ENCODE measurements at places on chromosomes 12 and 14.
A peak's percentile ranks its signal among the peaks of the same experiment; 100 is the strongest.

DNA sequence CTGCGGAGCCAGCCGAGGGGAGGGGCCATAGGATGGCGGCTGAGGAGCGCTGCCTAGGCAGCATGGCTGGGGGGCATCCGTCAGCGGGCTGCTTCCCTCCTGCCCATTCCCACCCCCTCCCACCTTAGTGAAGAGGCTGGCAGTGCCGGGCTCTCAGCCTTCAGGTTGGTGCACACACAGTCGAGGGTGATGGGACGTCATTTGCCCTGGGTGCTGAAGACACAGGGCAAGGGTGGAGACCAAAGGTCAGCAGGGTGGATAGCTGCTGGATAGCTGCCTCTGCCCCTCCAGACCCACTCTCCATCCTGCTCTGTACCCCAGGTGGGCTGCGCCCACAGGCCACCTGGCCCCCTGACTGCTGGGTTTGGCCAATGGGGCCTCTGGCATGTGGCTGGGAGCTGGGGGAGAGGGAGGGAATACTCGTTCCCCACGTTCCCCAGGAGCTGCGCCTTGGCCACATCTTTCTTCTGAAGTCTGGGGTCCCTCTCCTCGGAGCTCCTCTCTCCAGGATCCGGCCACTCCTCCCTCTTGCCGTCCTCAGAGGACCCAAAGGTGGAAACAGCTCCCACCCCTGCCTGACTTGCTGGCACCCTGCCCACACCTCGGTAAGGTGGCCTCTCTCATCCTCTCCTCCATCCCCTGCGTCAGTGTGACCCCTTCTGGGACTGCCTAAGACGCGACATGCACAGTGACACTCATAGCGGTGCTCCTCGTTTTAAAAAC is 11.2 kb upstream of the CDC42BPB start:
- DNase-seq: no peak

DNA sequence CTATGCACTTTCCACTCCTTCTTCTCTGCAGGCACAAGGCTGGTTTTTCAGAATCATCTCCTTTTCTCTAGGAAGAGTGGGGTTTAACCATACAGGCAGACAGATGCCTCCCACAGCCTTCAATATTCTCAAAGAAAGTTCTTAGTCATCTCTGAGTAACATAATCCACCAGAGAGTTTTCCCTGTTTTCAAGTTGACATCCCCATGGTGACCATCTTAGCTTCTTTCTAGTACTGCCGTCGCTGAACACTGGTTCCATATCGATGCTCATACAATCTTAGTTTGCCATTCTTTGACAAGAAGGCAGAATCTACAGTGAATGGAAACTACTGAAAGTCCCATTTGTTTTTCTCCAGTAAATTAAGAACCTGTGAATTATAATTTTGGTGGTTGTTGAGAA is 28.6 kb downstream of the TPH2 start:
- DNase-seq: no peak

DNA sequence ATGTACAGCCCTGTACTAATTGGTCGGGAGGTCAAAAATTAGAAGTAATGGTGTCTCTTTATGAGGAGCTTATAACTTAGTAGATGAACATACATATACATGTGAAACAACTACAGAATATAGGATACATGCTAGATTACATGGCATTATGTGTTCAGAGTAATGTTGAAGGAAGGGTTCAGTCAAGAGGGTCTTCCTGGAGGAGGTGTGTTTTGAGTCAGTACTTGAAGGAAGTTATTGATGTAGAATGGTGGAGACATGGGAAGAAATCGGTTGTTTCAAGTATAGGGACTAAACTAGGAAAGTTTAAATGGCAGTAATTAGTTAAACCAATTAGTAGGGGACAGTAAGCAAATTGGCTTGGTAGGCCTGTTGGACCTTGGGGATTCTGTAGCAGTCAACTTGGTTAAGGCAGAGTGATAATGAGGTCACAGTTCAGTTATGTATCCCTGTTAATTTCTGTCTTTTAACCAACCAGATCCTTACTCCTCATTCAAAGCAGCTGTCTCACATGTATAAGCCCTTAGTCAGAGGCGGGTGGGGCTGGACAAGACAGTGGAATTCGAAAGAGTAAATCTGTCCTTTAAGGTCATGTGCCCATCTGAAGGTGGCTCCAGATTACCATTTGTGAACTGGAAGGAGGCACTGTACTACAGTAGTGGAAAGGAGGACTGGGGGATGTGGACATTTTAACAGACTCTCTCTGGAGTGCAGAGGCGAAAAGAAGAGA is 3.5 kb upstream of the ANKRD52 start:
- DNase-seq: no peak

GRCh38 chr12:87667378-87667777 is 361.8 kb downstream of the C12orf50 start:
- no peak for DNase-seq

GRCh38 chr14:101083564-101084435 is 180.3 kb upstream of the RTL1 start:
- DNase-seq: no peak

- no peak for DNase-seq
Measured at GRCh38 chr12:132094269-132094891, 49.7 kb downstream of the DDX51 start.

- DNase-seq: no peak
Measured at GRCh38 chr12:47947341-47947740, 16.1 kb upstream of the TMEM106C start.

GRCh38 chr14:101582294-101582693 is 21.0 kb downstream of the DIO3 start:
- no peak for DNase-seq

GRCh38 chr12:75944905-75945432 is 86.6 kb downstream of the PHLDA1 start:
- no peak for DNase-seq

- no peak for DNase-seq
Measured at GRCh38 chr14:23080474-23080873, 14.5 kb downstream of the ACIN1 start.

GRCh38 chr12:87599459-87599858 is 429.7 kb downstream of the C12orf50 start:
- DNase-seq: no peak

- DNase-seq: no peak
Measured at GRCh38 chr12:67413577-67413976, 144.4 kb downstream of the CAND1 start.

GRCh38 chr14:35808076-35808637 is 938 bp downstream of the RALGAPA1 start:
- DNase-seq: peak; percentile 25

GRCh38 chr12:86712425-86712843 is 456.2 kb upstream of the MGAT4C start:
- DNase-seq: no peak

DNA sequence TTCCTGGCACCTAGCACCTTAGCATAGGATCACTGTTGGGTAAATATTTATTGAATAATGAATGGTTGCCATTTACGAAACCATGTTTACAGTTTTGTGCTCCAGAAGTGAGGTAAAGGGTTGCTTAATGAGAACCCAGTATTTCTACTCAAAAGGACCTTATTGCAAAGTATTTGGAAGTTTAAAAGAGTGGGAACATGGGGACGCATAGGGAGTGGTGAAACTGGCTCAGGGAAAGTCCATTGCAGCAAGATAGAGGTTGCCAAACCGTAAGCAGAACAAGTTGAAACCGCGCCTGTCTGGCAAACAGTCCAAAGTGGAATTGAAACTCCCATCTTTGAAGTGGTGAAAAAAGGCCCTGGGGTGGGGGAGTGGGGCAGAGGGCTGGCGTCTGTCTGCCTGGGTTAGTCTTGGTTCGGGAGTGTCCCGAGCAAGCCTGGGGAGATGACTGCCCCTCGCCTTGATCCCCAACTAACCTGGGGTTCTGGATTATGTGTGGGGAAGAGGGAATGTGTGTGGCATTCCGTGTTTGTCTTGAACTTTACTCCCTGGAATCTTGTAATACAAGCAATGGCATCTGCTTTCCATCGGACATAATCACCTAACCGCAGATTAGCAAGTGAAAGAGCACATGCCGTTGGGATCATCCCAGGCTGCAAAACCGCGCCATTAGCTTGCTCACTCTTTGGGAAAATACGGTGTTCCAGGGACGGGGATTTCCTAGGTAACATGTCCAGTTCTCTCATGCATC is 7.2 kb downstream of the ALDH2 start:
- DNase-seq: no peak

DNA sequence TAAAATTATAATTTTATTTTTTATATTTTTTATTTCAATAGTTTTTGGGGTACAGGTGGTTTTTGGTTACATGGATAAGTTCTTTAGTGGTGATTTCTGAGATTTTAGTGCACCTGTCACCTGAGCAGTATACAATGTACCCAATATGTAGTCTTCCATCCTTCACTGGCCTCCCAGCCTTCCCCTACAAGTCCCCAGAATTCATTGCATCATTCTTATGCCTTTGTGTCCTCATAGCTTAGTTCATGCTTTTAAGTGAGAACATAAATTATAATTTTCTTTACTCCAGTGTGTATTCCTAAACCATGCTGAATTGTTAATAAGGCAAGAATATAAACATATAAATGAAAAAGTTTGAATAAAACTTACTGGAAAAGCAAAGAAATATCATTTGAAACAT is 19.1 kb upstream of the NFKBIA start:
- DNase-seq: no peak

GRCh38 chr14:96804895-96805294 is 7.7 kb downstream of the VRK1 start:
- DNase-seq: no peak

- peak; percentile 57 for DNase-seq
Measured at GRCh38 chr14:91261115-91261514, 16.6 kb upstream of the GPR68 start.

- DNase-seq: no peak
Measured at GRCh38 chr12:109540526-109541412, 32.5 kb downstream of the MMAB start.

GRCh38 chr12:30610718-30611117 is 85.0 kb downstream of the IPO8 start:
- DNase-seq: no peak

- no peak for DNase-seq
Measured at GRCh38 chr14:37251775-37252174, 54.0 kb downstream of the MIPOL1 start.

GRCh38 chr12:121443911-121444841 is 44.3 kb downstream of the RNF34 start:
- DNase-seq: no peak

DNA sequence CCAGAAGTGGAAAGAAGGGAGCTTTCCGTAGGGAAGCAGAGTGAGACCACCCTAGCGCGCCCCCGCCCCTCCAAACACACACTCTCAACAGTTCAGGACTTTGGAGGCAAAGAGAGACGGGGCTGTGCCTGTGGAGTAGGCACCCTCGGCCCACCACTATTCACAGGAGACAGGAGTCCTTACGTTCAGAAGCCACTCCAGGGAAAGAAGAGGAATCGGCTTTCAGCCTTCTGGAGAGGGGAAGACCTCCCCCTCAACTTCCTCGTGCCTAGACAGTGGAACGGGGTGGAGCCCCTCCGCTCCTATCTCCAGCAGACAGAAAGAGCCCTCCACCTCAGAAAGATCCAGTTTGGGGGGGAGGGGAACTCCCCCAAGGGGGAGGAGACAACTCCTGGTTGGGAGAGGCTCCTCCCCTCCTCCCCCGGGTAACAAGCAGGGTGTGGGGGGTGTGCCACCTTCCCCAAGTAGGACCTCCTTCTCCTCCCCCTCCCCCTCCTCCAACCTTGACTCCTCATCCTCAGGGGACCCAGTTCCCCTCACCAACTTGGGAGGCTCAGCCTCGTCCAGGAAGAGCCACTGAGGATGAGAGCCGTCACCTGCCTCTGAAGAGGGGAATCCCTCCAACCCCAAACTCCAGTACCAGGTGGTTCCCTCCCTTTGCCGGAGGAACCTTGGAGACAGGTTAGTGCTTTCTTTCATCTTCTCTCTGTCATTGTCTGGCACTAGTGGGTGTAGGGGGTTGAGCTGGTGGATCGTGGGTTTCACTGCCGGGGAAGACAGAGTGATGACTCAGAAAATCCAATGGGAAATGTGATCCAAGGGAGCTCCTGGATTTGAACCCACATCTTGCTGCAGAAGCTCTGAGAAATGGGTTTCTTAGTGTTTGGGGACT is 883 bp downstream of the FOXJ2 start:
- DNase-seq: peak; percentile 33

DNA sequence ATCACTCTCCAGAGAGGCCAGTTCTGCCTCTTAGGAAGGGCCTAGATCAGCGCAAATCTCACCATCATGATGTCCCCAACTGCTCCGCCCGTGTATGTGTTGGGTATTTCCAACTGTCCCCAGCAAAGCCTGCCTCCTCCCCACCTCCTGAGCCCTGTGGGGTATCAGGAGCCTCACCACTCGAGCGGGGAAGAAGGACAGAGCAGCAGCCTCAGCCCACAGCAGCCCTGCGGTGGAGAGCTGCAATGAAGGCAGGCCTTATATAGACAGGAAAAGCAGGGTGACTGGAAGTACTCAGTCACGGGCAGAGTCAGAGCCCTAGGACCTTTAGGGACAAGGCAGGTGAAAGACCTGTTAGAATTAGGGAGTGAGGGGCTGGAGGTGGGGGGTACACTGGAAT is 358.2 kb downstream of the CACNA1C start:
- DNase-seq: no peak

GRCh38 chr12:56670836-56671235 is 17.2 kb downstream of the PTGES3 start:
- no peak for DNase-seq

- DNase-seq: no peak
Measured at GRCh38 chr12:82959821-82960220, 273.1 kb downstream of the TMTC2 start.

GRCh38 chr12:27553941-27554340 is 29.9 kb downstream of the PPFIBP1 start:
- no peak for DNase-seq

DNA sequence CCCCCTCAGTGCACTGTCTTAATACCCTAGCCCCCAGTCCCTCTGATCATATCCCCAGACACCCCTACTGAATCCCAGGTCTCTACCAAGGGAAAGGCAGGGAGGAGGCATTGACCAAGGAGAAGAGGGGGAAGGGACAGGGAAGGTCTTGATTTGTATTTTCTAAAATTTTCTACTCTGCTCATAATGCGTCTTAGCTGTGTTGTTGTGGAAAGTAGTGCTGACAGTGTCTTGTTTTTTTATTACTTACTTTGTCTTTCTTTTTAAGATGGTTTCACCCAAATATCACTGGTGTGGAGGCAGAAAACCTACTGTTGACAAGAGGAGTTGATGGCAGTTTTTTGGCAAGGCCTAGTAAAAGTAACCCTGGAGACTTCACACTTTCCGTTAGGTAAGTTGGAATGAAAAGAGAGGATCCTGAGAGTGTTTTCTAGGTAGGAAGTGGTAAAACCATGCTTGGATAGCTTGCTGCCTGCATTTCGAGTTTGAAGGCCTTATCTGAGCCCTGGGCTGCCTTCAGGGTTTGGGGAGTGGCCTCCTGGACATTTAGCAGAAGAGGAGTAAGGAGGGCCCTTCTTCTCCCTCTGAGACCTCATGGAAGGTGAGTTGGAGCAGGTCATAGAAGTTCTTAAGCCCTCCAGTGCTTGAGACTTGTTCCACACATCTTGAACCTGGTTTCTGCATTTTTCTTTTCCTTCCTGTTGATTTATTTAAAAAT is 27.4 kb downstream of the PTPN11 start:
- DNase-seq: no peak
